Glutamatergic neuron (in vitro differentiated cells): ENCODE measurements at places on chromosomes 5 and 9. TPM values are rescaled to one million over a fixed set of nuclear protein-coding genes. Genes with fewer than 3 reads are reported as not detected.

EIF4E1B gene
- total RNA-seq = not detected

DNA sequence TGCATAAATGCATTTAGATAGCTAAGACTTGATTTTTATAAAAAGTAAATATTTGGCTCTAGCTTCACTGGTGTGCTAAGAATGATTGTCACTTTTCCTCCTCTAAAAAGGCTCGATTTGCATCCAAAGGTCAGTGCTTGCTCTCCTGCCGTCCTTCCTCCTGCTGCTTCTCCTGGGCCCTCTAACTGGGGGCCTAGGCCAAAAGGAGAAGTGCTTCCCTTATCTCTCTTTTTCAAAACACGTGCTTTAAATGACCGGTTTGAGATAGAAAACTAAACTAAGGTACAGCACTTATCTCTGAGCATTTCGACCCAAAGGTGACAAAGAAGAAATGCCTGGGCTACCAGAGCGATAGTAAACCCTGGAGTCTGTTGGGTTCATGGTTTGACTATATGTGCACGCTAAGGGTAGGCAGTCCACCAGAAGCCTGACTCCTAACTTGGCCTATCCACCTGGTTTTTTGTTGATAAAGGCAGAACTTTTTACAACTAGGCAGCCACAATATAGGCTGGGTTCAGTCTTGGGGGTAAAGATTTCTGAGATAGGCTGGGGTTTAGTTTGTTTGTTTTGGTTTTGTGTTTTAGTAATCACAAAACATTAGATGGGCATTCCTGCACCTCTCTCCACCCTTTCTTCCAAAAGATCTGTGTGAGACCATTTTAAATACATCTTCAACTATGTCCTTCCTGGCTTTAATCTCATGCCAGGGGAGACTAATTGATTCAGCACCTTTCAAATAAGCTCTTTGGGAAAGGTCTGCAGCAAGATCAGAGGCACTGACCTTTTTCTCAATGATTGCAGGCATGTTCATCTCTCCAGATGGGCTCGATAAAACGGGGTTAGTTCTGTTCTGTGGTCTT, 3.8 kb downstream of the NR2F1-AS1 start:
- no peak for DNase-seq

GRCh38 chr9:70492319-70492777, 77.9 kb upstream of the KLF9 start:
- DNase-seq = no peak

DNA sequence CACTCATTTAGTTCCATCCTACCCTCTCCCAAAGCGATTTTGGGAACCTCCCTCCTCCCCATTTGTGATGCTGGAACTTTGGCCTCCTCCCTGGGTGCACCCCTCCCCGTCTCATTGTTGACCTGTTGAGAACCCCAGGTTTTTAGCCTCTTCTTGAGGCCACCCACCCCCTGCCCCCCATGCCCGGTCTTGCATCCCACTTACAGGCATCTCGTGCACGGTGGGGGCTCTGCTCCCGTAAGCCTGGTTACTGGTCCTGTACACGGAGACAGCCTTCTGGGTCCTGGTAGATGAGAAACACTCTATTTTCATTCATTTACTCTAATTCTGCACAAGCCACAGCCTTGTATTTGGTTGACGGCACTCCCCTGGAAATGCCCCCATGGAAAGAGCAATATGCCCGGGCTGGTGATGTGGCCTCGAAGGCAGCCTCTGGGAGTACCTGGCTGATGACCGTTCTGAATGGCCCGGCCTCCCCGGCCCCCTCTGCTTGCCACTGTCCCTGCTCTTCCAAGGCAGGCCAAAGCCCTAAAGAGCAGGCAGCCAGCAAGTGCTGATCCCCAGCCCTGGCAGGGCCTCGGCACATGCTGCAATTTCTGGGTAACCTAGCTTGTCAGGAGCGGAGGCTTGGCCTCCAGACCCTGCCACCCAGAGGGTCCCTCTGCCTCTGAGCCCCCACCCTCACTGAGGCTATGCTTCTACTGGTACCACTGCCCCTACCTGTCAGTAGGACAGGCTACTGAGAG, 1.9 kb upstream of the MRPS2 start:
- DNase-seq = no peak

DNA sequence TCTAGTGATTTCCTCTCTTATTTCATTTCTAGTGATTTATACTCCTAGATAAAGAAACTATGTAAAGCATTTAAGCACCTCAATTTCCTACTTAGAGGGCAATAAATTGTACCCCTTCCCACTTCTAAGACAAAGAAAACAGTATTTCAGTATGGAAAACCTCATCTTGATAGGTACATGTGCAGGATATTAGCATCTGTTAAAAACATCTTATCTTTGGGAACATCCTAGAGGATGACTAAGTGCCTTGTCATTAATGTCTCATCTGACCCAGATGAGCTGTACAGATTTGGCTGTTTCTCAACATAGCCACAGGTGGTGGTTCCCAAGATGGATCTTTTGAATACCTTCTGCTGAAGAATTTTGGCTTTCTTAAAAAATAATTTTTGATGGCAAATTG, 5.7 kb downstream of the MEGF10 start:
- no peak for DNase-seq
